ENCODE measurements at places on chromosomes 3 and 15.

- no peak for DNase-seq
These were observed 139.0 kb upstream of the LIPC start for GRCh38 chr15:58292751-58293175.

DNA sequence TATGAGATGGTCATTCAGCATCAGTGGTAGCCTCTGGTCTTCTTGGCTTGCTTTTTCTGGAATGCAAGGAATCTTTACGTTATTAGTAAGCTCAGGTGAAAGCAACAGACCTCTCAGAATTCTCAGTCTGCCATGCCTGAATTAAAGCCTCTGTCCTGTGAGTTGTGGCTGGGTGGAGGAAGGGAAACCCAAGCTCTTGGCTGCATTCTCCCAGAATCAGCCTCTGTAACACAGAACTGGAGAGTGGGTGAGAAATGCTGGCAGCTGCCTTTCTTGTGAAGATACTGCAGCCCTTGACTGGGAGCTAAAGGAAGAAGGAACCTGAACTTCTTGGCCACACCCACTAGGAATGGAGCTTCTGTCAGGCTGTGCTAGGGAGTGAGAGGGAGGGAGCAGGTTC lies 505.8 kb downstream of the EPHA3 start:
- no peak for DNase-seq

DNA sequence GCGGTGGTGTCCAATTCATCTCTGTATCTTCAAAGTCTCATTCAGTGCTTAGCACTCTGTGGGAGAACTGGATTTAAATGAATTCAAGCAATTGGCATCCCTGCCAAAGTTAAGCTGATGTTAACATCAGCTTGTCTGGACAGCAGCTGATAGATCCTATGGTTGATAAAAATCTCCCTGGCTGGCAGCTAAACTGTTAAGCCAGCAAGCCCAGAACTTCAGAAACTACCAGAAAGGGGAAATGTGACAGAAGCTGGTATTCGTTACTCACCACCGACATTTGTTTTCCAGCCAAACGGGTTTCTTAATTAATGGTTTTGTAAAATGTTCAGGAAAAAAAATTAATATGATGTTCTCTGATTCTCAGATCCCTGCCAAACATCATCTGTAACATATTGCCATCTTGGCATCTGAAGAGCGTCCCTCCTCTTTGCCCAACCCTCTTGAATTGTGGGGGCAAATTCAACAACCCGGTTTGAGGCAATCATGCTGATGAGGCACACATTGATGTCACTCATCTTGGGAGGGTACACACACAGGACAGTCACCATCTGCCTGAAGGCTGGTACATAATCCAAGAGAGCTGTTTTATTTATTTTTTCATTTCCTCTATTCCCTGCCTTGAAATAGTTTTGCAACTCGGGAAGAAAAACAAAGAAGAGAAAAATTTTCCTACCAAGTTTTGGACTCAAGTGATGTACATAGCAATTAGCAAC lies 76.3 kb upstream of the ABHD17C start:
- no peak for DNase-seq

- DNase-seq: no peak
These were observed 239.5 kb downstream of the CHL1 start for GRCh38 chr3:436053-436452.

- DNase-seq: no peak
These were observed 54.8 kb upstream of the MITF start for GRCh38 chr3:69684309-69684961.

DNA sequence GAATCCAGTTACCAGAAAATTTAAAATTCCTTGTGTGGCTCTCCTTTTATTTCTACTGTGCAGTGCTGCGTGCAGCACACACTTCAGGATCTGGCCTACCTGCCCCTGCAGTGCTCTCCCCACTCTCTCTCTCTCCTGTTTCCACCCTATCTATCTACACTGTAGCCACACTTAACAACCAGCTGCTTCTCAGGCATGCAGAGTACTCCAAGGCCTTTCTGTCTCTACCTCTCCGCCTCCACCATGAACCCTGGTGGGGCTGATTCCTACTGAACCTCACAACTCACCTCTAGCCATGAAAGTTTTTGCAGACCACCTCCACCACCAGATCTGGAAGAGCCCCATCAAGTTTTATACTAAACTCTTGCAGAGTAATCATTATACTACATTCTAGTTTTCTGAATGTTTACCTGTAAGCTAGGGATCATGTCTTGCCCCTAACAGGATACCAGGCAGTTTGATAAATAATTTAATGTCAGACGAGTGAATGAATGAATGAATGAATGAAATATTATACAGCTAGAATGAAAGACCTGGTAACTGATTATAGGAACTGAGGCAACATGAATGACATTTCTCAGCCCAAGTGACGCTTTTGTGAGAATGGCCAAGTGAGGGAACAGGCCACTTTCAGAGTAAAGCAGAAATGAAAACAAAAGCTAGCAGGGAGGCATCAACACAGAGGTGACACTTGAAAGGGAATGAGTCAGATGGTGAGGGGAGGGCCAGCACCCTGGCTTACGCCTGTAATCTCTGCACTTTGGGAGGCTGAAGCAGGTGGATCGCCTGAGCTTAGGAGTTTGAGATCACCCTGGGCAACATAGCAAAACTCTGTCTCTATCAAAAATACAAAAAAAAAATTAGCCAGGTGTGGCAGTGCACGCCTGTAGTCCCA lies 363.5 kb downstream of the FOXP1 start:
- DNase-seq: no peak

DNA sequence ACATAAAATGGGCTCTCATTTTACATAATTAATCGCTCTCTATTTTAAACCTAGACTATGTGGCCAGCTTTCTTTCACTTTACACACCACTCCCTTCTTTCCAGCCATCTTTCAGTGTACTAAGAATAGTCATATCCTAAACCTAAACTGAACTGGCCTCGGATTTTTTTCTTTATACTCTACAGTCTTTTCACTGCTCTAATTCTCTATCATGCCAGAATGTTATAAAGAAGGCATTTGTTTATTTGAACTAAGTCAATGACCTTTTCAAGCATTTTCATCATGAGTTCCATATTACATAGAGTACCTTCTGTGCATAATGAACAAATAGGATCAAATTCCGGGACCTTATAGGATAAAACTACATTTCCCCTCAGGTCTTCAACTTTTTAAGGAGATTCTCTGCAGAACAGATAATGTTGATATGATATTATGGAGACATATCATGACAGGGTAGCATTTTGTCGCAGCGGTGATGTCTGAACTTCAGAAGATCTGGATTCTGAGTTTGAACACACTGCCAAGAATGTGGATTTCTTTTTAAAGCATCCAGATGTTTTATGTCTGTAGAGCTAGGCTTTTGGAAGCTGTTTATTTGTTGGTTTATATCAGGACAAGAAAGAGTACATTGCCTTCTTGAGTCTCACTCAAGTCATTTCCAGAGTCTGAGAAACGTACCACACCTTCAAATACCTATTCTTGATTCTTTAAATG lies 1047.3 kb downstream of the MCTP2 start:
- no peak for DNase-seq

All from globus pallidus (tissue), 1 donor.